ENCODE measurements at places on chromosomes 13 and 19.

DNA sequence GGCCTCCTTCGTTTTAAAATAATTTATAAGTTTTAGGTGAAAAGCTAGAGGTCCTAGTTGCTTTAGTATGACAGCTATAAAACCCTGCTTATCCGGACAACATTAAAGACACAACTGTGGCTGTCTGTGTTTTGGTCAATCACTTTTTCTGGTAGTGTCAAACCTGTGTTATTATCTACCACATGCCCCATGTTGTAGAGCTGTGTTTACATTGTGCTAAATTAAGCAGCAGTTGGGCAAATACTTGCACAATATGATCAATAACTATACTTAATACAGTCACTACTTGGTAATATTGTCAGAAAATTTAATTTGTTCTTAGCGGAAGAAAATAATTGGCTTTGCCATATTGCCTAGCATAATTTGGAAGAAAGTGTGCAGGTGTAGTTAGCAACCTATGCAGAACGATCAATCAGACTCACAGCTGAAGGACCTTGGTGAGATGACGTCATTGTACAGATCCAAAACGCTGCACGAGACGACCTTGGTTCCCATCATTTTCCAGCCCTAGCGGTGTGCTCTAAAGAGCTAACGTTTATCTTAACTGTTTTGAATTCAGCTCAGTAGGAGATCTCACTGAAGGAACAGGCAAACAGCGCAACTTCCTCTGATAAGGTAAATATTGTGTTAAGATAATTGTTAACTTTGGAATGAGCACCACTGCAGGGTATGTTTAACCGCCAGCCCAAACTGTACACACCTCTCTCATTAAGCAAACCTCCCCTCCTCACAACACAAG lies 476.6 kb downstream of the IRS2 start:
- no peak for DNase-seq

- DNase-seq = no peak
These were observed 346.6 kb downstream of the TSHZ3 start for GRCh38 chr19:31002518-31003244.

GRCh38 chr13:24624363-24624762 lies 55.8 kb upstream of the ATP12A start:
- DNase-seq = no peak

GRCh38 chr13:24459234-24459633 lies 53.3 kb downstream of the PARP4 start:
- no peak for DNase-seq

GRCh38 chr13:65540175-65540574 lies 1690.0 kb downstream of the PCDH9 start:
- no peak for DNase-seq

- no peak for DNase-seq
These were observed 63.3 kb downstream of the GPR12 start for GRCh38 chr13:26697069-26697955.

DNA sequence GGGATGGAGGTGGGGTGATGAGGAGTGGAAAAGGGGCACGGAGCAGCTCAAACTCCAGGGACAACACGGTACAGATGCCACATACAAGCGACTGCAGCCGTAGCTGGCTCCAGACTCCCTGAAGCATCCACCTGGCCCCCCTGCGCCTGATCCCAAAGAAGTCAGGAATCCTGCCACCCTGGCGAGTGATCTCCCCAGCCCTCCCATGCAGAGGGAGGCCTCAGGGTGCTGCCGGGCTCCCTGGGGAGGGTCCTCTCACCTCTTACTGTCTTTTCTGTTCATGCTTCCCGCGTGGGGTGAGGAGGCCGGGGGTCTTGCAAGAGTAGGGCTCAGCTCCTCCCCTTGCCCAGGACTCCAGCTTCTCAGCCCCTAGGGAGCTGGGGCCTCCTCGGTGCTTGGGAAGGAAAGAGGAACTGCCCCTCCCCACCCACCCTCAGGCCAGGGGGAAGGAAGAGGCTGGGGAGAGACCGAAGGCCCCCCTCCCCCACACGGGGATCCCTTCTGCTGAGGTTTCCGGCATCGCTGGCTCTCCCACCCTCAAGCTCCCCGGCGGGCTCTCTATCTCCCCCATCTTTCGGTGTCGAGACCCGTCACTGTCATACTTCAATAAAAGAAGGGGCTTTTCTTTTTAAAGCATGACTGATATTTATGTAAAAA lies at the start of gene RASGRP4:
Gene RASGRP4, minus strand, starts transcription at position 410 of the 657 bp plus-strand sequence. Its CDS starts 128 bp downstream, at position 282.
- DNase-seq = peak; percentile 53

Data from activated T-cell treated with anti-CD3 and anti-CD28 coated beads for 48 hours (primary cell).